Esophagus squamous epithelium (tissue), 5 donors: ENCODE measurements at places on chromosomes 5 and 9.

- DNase-seq = no peak
These were observed 398.8 kb downstream of the ZSWIM6 start for GRCh38 chr5:61730866-61731265.

- DNase-seq = no peak
These were observed 1.1 kb upstream of the SPIN1 start for GRCh38 chr9:88387036-88387551.

GRCh38 chr5:135220394-135221186, 178.4 kb downstream of the MACROH2A1 start:
- DNase-seq = no peak

- DNase-seq = no peak
These were observed 8.5 kb downstream of the KLF4 start for GRCh38 chr9:107481035-107481434.

DNA sequence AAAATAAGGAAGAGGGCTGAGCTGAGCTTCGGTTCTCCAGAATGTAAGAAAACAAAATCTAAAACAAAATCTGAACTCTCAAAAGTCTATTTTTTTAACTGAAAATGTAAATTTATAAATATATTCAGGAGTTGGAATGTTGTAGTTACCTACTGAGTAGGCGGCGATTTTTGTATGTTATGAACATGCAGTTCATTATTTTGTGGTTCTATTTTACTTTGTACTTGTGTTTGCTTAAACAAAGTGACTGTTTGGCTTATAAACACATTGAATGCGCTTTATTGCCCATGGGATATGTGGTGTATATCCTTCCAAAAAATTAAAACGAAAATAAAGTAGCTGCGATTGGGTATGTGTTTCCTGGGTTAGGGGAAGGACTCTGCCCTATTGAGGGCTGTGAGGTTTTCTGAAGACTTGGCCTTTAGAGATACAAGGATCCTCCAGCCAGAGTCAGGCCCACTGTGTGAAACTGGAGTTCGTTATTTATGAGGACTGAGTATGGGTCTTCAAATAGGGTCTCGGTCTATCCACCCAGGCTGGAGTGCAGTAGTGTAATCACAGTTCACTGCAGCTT, 3.8 kb downstream of the EGR1 start:
- DNase-seq = no peak

DNA sequence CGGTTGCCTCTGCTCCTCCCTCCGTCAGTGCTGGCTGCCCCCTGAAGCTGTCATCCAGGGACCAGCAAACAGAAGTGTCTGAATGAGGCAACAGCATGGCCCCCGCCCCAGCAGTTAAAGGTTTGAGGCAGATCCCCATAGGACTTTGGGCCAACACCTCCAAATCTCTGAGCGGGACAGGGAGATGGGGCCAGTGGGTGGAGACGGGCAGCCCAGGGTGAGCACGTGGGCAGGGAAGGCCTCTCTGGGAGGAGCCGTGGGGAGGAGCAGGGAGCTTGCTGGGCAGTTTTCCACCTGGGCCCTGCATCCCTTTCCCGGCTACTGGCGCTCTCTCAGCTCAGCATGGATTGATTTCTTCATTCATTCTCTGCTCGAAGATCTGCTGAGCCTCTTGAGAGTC, 39.1 kb upstream of the NOTCH1 start:
- DNase-seq = no peak

DNA sequence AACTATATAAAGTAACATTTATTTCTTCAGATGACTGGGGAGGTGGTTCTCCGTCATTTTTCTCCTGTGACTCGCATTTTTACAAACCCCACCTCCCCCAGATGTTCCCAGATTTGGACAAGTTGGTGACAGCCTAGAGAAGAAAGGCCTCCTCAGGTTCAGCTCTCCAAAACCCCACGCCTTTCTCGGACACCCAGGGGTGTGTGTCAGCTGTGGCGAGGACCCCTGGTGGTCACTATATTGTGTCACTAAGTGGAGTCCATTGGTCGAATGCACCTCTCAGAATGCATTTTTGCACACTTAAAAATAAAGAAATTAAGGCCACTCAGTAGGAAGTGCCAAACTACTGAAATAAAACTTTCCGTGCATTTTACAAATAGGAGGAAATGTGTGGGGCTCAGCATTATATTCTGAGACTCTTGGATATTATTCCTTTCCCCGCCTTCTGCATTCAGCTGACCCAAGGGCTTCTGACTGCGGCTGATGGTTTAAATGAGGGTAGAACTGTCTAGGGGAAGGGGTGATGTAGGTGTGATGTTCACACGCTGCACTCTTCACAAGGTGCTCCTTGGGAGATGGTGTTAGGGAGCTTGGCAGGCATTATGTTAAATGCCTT, 47.6 kb downstream of the ACO1 start:
- DNase-seq = no peak

- no peak for DNase-seq
These were observed 7.9 kb downstream of the CYSTM1 start for GRCh38 chr5:140182803-140183367.

- no peak for DNase-seq
These were observed 110.2 kb downstream of the DAPK1 start for GRCh38 chr9:87607859-87608258.

DNA sequence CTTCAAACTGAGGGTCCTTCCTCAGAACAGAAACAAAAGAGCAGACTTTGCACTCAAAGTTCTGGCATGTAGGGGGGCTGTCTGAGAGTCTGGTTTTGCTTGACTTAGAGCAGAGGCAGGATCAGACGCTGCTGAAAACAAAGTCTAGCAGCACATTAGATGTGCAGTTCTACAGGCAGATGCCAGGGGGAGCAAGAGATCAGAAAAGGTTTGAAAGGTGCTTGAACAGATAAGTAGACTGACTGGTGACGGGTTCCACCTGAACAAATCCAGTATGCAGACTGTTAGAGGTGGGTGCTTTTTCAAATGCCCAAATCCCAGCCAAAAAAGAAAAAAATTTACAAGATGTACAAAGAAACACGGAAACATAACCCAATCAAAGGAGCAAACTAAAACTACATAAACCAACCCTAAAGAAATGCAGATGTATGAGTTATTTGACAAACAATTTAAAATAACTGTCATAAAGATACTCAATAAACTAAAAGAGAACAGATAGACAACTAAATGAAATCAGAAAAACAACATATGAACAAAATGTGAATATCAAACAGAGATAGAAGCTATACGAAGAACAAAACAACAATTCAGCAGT, 194.7 kb upstream of the FREM1 start:
- DNase-seq = no peak

DNA sequence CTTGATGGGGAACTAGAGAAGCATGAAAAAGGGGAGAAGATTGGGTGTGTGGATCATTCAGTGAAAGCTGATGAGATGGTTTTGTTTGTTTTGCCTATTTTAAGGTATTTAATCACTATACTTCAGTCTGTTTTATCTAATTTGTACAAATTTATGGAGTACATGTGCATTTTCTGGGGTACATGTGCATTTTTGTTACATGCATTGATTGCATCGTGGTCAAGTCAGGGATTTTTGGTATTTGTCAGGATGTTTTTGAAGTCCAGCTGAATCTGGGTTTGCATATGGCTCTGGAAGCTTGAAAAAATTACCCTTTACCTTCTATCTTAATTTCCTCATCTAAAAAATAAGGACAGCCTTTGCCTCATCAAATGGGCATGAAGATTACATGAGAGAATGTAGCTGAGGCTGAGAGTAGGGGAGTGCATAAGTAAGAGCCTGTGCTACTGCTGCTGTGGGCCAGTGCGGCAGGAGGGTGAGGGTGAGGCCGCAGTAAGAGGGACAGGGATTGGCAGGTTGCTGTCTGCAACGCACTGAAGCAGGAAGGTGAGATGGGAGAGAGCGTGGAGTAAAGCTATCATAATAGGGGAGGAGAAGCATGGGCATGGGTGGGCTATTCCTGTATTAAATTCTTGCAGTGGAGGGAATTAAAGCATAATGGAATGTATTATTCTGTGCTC, 139.8 kb downstream of the NPR3 start:
- DNase-seq = no peak

DNA sequence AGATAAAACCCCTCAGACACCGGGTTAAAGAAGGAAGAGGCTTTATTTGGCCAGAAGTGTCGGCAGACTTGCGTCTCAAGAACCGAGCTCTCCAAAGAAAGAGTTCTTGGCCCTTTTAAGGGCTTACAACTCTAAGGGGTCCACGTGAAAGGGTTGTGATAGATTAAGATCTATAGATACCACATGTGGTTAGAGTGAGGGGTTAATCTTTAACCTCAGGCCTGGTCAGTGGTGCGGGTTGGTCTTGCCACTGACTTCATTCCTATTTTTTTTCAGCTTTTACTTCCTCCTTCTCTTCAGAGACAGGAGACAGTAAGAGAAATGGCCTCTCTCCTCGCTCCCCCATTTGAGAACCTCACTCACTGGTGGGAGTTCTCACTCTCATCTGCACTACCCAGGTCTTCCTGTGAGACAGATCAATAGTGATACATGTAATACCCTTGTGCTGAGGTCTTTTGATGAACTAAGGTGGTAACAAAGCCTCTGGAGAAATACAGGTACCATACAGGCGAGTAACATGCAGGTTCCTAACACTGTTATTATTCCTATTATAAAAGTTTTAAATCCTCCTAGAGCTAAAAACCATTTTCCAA, 52.4 kb upstream of the COX7C start:
- no peak for DNase-seq

GRCh38 chr5:142057697-142058056, 44.9 kb upstream of the GNPDA1 start:
- no peak for DNase-seq

- DNase-seq = no peak
These were observed 12.1 kb downstream of the GALNT10 start for GRCh38 chr5:154202379-154203260.

DNA sequence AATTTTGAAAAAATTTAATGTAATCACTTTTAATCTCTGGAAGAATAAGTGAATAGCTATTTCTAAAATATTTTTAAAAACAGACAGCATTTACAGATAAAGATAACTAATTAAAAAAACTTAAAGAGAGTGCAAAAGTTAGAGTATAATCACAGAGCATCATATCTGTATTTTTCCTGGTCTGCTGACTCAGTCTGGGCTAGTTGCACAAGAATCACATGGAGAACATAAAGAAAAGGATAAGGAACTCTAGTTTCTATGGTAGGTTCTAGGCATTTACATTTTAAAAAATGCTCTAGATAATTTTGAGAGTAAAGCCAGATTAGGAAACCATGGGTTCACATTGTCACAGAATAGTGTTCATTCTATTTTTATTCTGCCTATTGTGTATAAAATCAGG, 347.4 kb downstream of the PSAT1 start:
- DNase-seq = no peak

- DNase-seq = no peak
These were observed 39.2 kb downstream of the TLE4 start for GRCh38 chr9:79610791-79611614.

- DNase-seq = no peak
These were observed 35.7 kb downstream of the ELL2 start for GRCh38 chr5:95925939-95926338.

GRCh38 chr5:163569284-163569683, 63.9 kb downstream of the MAT2B start:
- no peak for DNase-seq

DNA sequence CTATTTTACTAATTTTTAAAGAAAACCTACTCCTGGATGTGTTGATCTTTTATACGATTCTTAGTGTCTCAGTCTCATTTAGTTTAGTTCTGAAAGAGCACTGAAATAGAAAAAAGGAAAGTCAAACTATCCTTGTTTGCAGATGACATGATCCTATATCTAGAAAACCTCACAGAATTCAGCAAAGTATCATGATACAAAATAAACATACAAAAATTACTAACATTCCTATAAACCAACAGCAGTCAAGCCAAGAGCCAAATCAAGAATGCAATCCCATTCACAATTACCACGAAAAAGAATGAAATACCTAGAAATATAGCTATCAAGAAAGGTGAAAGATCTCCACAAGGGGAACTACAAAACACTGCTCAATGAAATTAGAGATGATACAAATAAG, 225.8 kb upstream of the CDH18 start:
- DNase-seq = no peak

DNA sequence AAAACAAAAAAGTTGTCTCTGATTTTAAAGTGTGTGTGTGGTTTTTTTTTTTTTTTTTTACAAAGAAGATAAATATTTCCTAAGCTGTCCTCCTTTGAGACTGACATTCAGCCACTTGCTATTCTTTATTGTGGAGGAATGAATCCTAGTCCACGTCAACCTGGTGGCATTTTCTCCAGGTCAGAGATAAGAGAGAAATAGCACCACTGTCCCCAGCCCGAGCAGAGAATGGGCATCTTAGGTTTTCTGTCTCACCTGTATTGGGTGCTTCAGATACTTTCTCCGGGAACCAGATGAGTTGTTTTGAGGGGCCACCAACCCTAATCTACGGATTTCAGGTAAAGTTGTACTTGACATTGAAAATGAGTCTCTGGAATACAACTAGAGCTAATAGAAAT, 1.4 kb downstream of the ITGA2 start:
- no peak for DNase-seq

DNA sequence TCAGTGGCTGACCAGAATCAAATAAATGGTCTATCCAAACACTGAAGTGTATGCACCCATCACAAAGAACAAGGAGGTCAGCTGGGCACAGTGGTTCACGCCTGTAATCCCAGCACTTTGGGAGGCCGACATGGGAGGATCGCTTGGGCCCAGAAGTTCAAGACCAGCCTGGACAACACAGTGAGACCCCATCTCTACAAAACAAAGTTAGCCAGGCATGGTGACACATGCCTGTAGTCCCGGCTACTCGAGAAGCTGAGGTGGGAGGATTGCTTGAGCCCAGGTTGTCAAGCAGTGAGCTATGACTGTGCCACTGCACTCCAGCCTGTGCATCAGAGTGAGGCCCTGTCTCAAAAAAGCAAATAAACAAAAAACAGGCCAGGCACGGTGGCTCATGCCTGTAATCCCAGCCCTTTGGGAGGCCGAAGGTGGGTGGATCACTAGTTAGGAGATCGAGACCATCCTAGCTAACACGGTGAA, 40.5 kb downstream of the SEMA4D start:
- no peak for DNase-seq

DNA sequence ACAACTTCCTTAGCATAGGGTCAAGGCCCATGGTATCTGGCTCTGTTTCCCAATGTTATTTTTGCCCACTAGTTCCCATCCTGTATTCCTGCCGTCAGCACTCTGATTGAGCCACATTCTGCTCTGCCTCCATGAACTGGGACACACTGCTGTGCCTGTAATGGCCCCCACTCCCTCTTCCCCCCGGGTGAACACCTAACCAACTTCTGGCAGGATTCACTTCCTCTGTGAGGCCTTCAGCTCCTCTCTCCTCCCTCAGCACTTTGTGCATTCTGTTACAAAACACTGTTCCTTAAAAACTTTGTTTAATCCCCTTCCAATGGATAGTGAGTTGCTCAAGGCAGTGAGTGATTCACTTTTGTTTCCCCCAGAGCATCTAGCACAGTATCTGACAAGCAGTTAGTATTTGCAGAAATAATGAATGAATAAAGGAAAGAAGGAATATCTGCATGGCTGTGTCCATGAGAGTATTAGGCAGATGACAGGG, 183.6 kb downstream of the EFNA5 start:
- DNase-seq = no peak
